ENCODE measurements at places on chromosomes 1 and 21. TPM values are rescaled to one million over a fixed set of nuclear protein-coding genes. Genes with fewer than 3 reads are reported as not detected.

Gene SOX13
- total RNA-seq: 1.6 TPM

Gene EFNA1
- 4.1 TPM for total RNA-seq

Gene S100PBP
- total RNA-seq: 42.4 TPM

DNA sequence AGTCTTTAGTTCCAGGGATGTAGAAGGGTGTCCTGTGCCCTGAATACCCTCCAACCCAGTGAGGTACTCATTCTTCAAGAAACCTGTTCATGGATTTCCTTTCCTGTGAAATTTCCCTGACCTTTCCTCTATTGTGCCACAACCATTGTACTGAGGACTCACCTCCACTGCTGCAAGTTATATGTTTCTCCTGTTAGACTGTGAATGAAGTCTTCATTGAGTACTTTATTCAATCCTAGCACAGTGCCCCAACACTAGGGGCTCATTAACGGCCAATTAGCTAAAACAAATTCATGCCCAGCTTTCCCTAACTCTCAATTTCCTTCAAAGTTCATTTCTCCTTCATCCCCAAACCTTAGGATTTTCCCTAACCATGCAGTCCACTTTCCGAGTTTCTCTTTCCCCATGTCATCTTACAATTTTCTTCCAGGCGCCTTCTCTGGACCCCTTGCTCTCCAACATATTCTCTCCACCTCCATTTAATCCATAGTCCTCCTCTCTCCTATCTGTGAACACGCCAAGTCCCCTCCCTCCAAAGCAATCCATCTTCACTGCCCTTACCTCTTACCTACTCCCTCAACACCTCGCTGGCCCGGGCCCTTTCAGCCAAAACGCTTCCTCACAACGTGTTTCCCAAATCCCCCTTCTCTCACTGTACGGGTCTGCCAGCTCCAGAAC is 1.3 kb downstream of the TRIM33 start:
- DNase-seq: no peak

DNA sequence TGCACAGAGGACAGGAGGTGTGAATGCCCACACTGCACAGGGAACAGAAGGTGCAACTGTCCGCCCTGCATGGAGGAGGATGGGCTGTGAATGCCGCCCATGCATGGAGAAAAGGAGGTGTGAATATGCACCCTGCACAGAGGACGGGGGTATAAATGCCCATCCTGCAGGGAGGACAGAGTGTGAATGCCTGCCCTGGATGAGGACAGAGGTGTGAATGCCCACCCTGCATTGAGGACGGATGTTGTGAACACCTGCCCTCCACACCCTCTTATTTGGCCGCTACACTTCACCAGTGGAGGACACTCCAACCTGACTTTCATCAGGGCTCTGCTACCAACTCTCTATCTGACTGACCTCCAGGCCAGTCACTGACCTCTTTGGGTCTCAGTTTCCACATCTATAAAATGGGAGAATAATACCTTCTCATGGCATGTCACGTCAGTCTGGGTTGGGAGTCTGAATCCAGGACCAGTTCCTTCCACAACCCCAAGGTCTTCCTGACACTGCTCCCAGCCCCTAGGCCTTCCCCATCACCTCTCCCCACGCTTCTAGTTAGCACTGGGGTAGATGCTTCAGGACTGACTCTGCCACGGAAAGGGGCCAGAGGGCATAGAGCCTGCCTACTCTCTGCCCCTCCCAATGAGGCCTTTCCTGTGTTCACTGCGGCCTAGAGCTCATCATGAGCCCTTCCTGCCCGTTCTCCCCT is 28.4 kb downstream of the ZBTB17 start:
- no peak for DNase-seq

Measured in frontal cortex (tissue), 4 donors.